ENCODE measurements at places on chromosomes 5 and 9. TPM values are rescaled to one million over a fixed set of nuclear protein-coding genes. Genes with fewer than 3 reads are reported as not detected.

- peaks cover 11% of the 10 kb centered on the region for H3K36me3 ChIP-seq
- peak overlapping the region; percentile 82 for H3K27ac ChIP-seq
- no peak overlapping the region for H3K4me3 ChIP-seq
- H3K4me1 ChIP-seq, result peaks cover 56% of the 10 kb centered on the region
Observed at GRCh38 chr9:113528088-113528487, 64.6 kb downstream of the RGS3 start.

- no peak for DNase-seq
- no peak overlapping the region for H3K4me3 ChIP-seq
- no peak overlapping the region for H3K27ac ChIP-seq
- no peaks in the 10 kb centered on the region for H3K36me3 ChIP-seq
Observed at GRCh38 chr9:91004484-91004883, 202.9 kb downstream of the SYK start.

GRCh38 chr5:27944471-27944870 lies 906.1 kb upstream of the CDH9 start:
- H3K4me1 ChIP-seq, result no peaks in the 10 kb centered on the region
- H3K36me3 ChIP-seq, result no peaks in the 10 kb centered on the region
- DNase-seq, result no peak
- H3K27ac ChIP-seq, result no peak overlapping the region
- H3K4me3 ChIP-seq, result no peak overlapping the region

GRCh38 chr9:121738411-121738810 lies 87.0 kb downstream of the DAB2IP start:
- H3K27me3 ChIP-seq, result no peaks in the 10 kb centered on the region
- H3K36me3 ChIP-seq, result no peaks in the 10 kb centered on the region
- no peak overlapping the region for H3K4me3 ChIP-seq
- DNase-seq, result no peak
- H3K27ac ChIP-seq, result peak overlapping the region; percentile 91

- no peak overlapping the region for H3K4me3 ChIP-seq
- no peak overlapping the region for H3K27ac ChIP-seq
Observed at GRCh38 chr5:95711501-95712346, 19.4 kb upstream of the RHOBTB3 start.

PCDHGA10 gene
- total RNA-seq, result 6.1 TPM

- no peaks in the 10 kb centered on the region for H3K4me1 ChIP-seq
- no peaks in the 10 kb centered on the region for H3K27me3 ChIP-seq
- no peak for DNase-seq
- H3K36me3 ChIP-seq, result no peaks in the 10 kb centered on the region
- no peak overlapping the region for H3K27ac ChIP-seq
- no peak overlapping the region for H3K4me3 ChIP-seq
Observed at GRCh38 chr5:138603249-138603920, 28.2 kb upstream of the HSPA9 start.

DNA sequence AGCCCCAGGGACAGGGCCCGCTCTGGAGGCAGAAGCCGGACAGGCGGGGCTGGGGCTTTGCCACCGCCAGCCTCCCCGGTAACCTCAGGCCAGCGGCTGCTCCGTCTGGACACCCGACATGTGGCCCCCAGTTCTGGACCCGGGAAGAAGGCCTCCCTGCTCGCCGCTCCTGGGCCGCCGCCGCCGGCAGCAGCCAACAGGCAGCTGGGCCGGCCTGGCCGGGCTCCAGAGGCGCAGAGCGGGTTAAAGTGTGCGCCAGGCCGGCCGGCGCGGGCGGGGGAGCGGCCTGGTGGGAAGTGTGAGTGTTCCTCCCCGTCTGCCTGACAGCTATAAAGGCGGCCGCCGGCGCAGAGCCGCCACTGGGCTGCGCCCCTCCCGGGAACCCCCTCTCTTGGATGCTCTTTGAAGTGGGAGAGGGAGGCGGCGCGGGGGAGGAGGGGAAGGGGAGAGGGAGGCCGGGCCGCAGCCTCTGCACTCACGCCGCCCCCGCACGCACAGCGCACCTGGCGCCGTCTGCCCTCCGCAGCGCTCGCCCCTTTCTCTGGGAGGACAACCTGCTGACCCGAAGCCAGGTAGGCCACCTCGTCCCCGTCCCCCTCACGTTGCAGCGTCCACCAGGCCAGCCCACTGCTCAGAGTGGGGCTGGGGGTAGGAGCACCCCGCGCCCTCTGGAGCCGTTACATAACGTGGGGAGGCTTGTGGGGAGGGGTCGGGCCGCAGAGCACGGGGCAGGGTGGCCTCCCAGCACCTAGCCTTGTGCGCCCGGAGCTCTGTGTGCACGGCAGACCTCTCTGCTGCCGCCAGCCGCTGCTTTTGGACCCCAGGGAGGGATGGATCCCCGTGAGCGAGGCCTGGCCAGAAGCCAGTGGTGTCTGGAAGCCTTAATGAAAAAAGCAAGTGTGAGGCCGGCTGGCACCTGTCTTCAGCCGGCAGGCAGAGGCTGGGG lies at the start of gene ADAMTSL2:
ADAMTSL2 (plus strand) TSS at position 359 of the 946 bp plus-strand sequence. CDS start 2,009 bp downstream, outside the sequence.
- H3K4me3 ChIP-seq, result peak within 1 kb of the TSS; percentile 44
- peaks cover 47% of the 10 kb centered on the region for H3K4me1 ChIP-seq
- peak; percentile 87 for DNase-seq
- H3K36me3 ChIP-seq, result no peaks in the 10 kb centered on the region

DNA sequence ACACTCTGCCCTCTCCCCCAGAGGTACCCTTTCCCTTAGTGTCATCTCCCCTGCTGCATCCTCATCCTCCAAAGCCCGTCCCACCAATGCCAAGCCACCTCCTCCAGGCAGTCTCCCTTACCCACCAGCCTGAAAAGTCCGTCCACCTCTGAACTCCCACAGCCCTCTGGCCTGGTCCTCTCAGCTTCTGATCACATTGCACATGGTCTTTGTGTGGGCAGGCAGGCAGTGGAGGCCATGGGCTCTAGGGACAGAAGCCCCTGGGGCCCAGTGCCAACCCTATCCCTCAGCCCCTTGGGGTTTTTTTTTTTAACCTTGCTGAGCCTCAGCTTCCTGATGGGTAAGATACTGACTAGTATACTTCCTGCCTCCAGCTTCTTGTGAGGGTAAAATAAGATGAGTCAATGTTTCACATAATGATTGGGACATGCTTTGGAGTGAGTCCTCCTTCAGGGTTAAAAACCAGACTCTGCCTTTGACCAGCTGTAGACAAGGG lies 19.4 kb downstream of the CSF1R start:
- no peak overlapping the region for H3K4me3 ChIP-seq
- H3K4me1 ChIP-seq, result no peaks in the 10 kb centered on the region
- no peaks in the 10 kb centered on the region for H3K27me3 ChIP-seq
- peak; percentile 17 for DNase-seq
- H3K36me3 ChIP-seq, result no peaks in the 10 kb centered on the region

LCN1 gene
- total RNA-seq, result not detected

IL7R gene
- 4.7 TPM for total RNA-seq
